Hematopoietic multipotent progenitor cell treated with erythropoietin and hydrocortisone succinate and interleukin-3 and kit ligand, for 15 days (in vitro differentiated cells): ENCODE measurements at places on chromosomes 16 and 17.

- no peak for DNase-seq
Observed at GRCh38 chr17:78238823-78239488, 7.5 kb downstream of the TMEM235 start.

DNA sequence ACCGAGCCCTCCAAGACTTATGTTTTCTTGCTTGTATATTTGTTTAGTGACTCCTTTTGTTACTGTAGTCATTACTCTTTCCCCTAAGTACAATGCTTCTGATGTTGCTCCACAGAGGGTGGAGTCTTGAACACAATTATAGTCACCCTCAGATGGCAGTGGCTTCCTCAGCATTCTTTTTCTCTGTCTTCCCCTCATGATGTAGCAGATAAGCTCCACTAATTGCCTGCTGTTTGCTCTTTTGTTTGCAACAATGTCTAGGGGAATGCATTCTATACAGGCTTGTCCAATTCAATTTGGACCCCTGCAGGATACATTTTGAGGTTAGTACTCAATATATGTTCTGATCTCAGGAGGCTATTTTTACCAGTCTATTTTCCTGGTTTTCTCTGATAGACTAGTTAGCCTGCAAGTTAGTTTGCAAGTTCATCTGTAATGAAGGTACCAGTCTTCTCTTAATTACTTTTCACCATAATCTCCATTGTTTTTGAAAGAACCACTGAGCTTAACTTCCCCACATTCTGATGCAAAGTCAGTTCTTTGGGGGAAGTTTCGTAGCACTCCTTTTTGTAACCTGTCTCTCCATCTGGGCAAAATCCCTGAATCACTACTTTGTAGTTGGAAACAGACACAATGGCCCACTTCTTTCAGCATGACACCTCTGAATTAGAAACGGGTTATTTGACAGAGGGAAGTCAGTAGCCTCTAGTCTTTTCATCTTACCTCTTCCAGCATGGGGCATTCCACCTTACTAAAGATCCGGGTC is 1509.2 kb downstream of the CDH11 start:
- DNase-seq: no peak

DNA sequence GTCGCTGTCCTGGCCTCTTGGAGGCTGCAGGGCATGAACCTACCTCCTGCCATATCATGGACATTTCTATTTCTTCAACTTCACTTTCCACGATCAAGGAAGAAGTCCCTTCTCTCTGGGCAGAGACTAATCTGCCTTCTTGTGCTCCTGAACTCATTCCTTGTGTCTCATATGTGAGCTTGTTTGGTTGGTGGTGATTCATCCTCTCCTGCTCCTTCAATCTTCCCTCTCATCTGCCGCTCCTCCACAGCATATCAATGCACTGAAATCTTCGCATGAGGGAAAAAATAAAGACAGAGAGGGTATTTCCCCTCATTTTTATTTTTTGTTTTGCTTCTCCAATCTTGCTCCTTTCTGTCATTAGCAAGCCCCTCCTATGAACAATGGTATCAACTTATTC is 571.7 kb upstream of the GOT2 start:
- no peak for DNase-seq

DNA sequence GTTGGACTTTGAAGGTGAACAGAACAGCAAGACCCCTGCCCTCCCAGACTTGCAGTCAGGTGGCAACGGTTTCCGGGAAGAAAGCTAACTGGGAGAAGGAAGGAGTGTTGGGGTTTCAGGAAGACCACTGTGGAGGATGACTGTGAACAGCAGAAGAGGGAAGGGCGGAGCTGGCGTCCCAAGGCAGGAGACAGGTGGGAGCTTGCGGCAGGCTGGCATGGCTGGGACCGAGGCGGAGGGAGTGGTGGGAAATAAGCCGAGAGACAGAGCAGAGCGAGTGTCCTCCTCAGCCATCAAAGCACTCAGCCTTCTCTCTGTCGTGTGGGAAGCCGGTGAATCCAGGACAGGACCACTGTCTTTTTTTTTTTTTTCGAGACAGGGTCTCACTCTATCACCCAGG is 108.5 kb upstream of the CACNG5 start:
- DNase-seq: no peak

- DNase-seq: no peak
Observed at GRCh38 chr16:55015181-55015913, 84.7 kb downstream of the IRX5 start.

DNA sequence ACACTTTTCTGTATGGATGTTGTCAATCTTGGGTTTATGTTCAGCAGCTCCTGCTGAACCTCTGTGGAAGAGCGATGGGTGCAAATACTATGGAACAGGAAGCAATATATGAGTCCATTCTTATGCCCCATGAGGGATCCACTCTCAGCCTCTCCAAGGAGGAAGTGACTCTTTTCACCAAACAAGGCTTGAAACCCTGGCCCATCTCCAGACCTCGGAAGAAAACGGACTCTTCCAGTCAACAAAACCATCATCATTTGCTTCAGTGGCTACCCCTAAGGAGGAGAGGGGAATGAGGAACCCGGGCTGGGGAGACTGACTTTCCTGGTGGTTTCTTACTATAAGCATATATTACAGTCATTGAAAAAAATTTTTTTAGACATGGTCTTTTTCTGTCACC is 206.2 kb downstream of the AXIN2 start:
- DNase-seq: no peak

- DNase-seq: no peak
Observed at GRCh38 chr16:68389750-68390371, 58.4 kb downstream of the SMPD3 start.

GRCh38 chr16:59042301-59042700 is 308.2 kb upstream of the GOT2 start:
- no peak for DNase-seq

DNA sequence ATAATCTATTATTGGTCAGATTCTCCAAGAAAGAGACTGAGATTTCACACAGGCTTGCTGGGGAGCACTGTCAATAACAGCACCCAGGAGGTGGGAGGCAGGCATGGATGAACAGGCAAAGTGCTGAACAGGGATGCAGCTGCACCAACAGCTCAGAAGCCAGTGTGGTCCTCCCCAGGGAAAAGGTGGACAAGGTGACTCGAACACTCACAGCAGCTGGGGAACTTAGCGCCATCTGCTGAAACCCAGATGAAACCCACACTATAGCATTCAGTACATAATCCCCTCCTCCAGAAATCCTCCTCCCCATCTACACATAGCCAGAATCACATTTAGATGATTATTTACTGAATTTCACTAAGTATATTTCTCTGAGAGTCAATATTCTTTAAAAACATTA is 255.2 kb upstream of the WSB1 start:
- DNase-seq: no peak

GRCh38 chr16:89443727-89444084 is 46.7 kb downstream of the ANKRD11 start:
- no peak for DNase-seq

GRCh38 chr17:76569607-76570279 is 15.9 kb downstream of the ST6GALNAC2 start:
- no peak for DNase-seq

DNA sequence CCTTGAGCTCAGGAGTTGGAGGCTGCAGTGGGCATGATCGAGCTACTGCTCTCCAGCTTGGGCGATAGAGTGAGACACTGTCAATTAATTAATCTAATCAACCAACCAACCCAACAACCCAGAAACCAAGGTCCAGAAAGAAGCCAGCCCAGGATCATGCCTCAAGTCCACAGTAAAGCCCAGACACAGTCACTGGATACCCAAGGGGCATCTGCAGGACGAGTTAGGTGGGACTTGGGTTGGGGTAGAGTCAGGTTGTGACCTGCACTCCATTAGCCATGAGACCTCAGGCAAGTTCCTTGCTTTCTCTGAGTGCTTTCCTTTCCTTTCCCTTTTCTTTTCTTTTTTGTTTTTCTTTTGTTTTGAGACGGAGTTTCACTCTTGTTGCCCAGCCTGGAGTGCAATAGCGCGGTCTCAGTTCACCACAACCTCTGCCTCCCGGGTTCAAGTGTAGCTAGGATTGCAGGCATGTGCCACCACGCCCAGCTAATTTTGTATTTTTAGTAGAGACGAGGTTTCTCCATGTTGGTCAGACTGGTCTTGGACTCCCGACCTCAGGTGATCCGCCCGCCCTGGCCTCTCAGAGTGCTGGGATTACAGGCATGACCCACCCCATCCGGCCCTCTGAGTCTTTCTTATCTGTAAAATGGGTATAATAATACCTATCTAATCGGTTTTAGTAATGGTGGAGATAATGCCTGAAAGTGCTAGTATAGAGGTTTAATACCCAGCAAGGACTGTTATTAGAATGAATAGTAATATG is 3.5 kb upstream of the HSD17B1 start:
- no peak for DNase-seq

GRCh38 chr16:17330044-17330443 is 140.7 kb downstream of the XYLT1 start:
- DNase-seq: no peak

DNA sequence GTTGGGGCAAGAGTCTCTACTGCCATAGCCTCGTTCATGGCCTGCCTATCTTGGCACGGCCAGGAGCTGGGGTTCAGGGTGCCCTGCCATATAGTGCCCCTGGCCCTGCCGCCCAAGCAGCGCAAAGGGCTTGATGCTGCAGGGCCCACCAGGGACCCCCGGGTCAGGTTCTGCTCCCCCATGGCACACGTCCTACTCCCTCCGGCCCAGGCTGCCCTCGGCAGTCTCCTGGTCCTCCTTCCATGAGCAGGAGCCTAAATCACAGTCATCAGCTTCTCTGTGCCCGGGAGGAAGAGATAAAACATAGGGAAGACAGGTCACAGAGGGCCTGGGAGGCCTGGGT is 55.9 kb upstream of the MTSS2 start:
- no peak for DNase-seq

GRCh38 chr16:2183671-2184070 is 12.7 kb downstream of the CASKIN1 start:
- no peak for DNase-seq

DNA sequence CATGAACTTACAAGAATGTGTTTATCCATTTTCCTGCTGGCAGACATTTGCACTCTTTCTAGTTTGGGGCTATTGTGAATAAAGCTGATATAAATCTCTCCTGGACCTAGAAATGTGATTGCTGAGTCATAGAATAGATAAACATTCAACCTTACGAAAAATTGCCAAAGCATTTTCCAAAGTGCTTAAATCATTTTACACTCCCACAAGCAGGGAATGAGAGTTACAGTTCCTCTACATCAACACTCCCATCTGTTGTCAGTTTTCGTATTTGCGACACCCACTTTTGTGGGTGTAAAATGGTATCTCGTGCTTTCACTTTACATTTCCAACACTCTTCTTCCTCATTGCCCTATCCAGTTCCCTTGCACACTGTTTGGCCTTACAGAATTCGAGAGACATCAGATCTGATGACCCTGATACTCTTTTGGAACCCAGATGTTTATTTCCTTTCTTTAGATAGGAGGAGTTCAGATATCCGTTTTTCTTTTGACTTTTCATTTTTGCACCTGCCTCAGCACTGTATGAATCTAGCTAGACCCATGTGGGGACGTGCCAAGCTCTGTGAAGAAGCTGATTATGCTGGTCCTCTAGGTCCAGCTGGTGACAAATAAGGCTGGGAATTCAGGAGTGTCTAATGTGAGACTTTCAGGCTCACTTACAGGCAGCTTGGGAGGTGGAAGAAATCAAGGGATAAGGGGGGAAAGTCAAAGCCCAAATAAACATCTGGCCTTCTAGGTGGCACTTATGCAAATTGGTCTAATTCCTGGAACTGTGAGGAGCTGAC is 14.0 kb downstream of the SOX9 start:
- DNase-seq: no peak

GRCh38 chr16:78363843-78364555 is 264.5 kb downstream of the WWOX start:
- DNase-seq: peak; percentile 0

- DNase-seq: no peak
Observed at GRCh38 chr17:17491031-17491471, 5.1 kb downstream of the RASD1 start.

GRCh38 chr17:71936977-71937376 is 183.8 kb upstream of the SOX9 start:
- DNase-seq: no peak

GRCh38 chr16:66399031-66399430 is 28.1 kb upstream of the BEAN1 start:
- DNase-seq: no peak

GRCh38 chr17:61144137-61144536 is 255.5 kb upstream of the TBX2 start:
- DNase-seq: peak; percentile 24

GRCh38 chr17:33113276-33113990 is 121.8 kb downstream of the SPACA3 start:
- DNase-seq: no peak

GRCh38 chr16:54171626-54172537 is 114.7 kb downstream of the IRX3 start:
- no peak for DNase-seq

DNA sequence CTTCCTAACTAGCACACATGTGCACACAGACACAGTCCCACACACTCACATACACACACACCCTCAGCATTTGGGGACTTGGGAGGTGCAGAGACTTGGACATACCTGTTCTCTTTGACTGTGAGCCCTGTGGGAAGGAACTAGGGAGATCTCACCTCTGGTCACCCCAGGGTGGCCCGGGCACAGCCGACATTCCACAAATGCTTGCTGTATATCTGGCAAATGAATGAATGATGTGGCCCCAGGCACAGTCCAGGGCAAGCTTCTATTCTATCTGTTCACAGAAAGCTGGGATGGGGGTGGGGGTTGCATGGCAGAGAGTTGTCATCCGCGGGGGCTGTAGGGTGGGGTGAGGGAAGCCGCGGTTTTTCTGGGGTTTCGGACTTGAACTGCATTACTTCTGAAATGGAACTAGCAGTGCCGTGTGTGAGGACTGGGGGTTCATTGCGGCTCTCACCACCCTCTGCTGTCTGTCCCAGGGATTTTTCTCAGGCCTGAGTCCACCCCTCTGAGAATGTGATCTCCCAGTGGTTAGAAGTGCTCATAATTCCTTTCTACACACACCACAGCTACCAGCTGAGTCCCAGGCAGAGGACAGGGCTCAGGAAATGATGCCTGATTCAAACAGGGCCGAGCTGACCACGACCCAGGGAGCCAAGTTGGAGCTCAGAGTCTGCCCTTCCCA is 3.3 kb upstream of the RIPOR1 start:
- DNase-seq: no peak

- DNase-seq: no peak
Observed at GRCh38 chr17:38926293-38927070, 1.1 kb downstream of the LASP1NB start.

GRCh38 chr17:82974136-82974952 is 105.1 kb upstream of the METRNL start:
- DNase-seq: no peak

DNA sequence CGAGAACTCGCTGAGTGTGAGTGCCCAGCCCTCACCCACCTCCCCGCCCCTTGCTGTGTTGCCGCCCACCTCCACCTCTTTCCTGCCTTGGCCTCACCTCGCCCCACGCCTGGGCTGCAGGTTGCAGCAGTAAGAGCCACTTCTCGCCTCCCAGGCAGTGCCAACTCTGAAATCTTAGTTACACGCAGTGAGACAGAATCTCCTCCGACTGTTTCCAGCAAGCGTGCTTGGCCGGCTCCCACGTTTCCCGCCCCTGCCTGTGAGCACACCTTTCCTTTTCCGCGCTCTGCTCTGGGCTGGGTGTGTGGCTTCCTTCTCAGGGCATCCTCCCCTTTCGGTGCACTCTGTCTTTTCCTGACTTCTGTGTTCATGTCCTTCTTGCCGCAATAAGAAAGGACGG is 5.7 kb downstream of the ENGASE start:
- DNase-seq: no peak
